Bladder microvascular endothelial cell (primary cell): ENCODE measurements at places on chromosomes 1 and 21. TPM values are rescaled to one million over a fixed set of nuclear protein-coding genes. Genes with fewer than 3 reads are reported as not detected.

IGSF9 gene
- not detected in 2 replicates for total RNA-seq

CR2 gene
- total RNA-seq, result not detected in 2 replicates

KRTAP13-4 gene
- total RNA-seq, result not detected in 2 replicates

DNAJC28 gene
- total RNA-seq, result 0.97 and 1.4 TPM in 2 replicates

TCHHL1 gene
- total RNA-seq, result not detected in 2 replicates

IFNLR1 gene
- not detected in 2 replicates for total RNA-seq

S100B gene
- not detected in 2 replicates for total RNA-seq

ALX3 gene
- not detected in 2 replicates for total RNA-seq

CHD1L gene
- total RNA-seq, result 22.0 and 37.1 TPM in 2 replicates
